ENCODE measurements at places on chromosomes 16 and 17.

- DNase-seq: no peak
These were observed 23.1 kb downstream of the STAT5A start for GRCh38 chr17:42311240-42312034.

- DNase-seq: no peak
These were observed 47.8 kb downstream of the ANKRD11 start for GRCh38 chr16:89442588-89442987.

DNA sequence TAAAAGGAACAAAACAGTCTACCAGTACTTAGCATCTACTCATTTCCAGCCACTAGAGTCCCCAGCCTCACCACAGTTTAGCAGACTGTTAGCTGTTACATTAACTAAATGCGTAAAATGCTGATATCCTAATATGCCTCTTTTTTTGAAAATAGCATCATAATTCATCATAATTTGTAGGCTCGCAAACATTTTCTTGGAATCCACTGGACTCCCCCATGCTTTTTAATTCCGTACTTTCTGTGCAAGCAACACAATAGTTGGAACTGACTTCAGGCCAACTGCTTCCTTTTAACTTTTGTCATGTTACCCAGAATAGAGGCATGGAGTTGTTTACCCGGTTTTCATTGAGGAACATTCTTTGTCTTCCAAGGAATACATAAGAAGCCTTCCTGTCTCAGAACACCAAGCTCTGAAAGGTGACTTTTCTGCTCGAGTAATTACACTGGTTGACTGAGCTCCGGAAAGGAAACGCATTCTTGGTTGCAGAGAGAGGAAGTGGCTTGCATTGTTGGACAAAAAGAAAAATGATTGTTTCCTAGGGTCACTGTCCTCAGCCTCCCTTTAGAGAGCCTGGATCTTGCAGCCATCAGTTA lies 30.9 kb upstream of the SEC14L1 start:
- DNase-seq: no peak

DNA sequence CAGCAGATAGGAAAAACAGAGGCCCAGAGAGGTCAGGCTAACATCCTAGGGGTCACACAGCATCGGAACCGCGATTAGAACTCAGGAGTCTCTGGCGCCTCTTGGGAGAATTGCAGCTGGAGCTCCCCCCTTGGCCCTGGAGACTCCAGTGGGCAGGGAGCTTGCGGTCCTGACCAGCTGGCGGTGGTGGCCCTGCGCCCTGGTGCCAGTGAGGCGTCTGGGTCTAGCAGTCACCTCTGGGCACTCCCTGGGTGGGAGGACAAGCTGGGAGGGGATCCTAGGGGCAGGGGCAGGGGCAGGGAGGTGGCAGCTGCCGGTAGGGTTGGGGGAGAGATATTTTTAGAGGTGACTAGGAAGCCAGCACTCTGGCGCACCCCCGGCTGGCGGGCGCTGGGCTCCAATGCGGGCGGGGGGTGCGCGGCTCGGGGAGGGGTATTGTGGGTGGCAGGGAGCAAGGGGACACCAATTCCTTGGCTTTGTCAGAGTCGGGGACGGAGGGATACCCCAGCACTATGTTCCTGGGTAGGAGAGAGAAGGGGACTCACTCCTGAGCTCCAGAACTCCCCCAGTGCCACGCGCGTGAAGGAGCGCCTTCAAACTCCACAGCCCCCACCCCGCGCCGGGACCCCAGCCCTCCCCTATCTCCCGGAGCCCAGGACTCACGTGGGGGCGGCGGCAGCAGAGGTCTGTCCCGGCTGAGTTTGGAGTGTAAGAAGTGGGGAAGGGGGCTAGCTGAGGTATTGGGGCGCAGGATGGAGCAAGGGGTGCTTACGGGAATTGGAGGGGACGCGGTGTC lies 584 bp downstream of the PHOSPHO1 start:
- no peak for DNase-seq

- no peak for DNase-seq
These were observed 16.8 kb upstream of the PMP22 start for GRCh38 chr17:15281909-15282308.

DNA sequence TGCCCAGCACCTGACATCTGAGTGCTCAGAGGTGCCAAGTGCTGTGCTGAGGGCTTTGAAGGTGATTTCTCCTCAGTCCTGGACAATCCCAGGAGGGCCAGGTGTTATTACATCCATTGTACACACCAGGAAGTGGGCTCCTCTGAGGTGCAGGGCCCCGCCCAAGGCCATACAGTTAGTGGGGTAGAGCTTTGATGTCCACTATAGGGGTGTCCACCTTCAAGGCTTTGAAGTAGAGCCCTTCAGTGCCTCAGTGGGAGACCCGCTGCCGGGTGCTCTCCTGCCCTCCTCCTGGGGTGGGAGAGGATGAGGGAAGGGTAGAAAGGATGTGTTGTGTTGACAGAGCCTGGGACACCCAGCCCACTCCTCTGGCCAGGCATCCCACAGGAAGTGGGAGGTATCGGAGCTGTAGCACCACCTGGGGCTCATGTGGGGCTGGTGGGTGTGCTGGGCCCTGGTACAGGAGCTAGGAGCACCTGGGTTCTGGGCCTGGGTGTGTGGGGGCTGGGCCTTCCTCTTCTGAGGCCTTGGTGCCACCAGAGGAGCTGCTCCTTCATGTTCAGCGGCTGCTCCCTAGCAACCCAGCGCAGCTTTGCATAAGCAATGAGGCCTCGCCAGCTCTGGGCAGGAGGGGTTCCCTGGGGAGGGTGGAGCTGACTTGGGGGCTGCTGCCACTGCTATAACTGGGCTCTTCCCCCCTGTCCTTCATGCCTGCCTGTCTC lies 7.4 kb downstream of the LASP1 start:
- DNase-seq: peak; percentile 44

- DNase-seq: peak; percentile 18
These were observed 104.6 kb upstream of the CACNG3 start for GRCh38 chr16:24151482-24151939.

DNA sequence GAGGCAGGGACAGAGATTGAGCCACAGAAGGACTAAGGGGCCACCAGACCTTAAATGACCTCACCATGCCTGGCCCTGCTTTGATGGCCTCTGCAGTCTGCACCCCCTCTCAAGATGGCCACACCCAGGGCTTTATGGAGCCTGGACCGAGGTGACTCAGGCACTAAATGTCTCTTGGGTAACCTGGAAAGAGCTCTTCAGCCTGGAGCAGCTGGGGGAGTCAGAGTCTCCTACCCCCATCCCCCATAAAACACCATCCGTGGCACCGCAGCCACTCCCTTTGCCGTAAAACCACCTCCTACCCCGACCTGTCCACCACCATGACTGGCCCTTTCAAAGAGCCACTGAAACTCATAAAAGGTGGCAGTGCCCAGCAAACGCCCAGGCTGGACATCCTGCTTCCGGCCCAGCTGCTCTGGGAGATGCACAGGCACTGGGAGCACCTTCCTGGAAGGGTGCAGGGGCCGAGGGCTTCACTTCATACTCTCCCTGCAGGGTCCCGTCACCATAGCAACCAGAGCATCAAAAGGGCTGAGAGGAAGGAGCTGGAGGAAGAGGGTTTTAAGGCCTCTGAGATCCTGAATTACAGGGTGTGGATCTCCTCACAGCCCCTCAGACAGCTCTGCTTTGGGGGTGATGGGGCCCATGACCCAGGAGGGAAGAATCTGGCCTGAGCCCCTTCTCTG lies 22.3 kb downstream of the FOXN1 start:
- DNase-seq: no peak

- DNase-seq: peak; percentile 9
These were observed 91.9 kb downstream of the RPTOR start for GRCh38 chr17:80636361-80637018.

DNA sequence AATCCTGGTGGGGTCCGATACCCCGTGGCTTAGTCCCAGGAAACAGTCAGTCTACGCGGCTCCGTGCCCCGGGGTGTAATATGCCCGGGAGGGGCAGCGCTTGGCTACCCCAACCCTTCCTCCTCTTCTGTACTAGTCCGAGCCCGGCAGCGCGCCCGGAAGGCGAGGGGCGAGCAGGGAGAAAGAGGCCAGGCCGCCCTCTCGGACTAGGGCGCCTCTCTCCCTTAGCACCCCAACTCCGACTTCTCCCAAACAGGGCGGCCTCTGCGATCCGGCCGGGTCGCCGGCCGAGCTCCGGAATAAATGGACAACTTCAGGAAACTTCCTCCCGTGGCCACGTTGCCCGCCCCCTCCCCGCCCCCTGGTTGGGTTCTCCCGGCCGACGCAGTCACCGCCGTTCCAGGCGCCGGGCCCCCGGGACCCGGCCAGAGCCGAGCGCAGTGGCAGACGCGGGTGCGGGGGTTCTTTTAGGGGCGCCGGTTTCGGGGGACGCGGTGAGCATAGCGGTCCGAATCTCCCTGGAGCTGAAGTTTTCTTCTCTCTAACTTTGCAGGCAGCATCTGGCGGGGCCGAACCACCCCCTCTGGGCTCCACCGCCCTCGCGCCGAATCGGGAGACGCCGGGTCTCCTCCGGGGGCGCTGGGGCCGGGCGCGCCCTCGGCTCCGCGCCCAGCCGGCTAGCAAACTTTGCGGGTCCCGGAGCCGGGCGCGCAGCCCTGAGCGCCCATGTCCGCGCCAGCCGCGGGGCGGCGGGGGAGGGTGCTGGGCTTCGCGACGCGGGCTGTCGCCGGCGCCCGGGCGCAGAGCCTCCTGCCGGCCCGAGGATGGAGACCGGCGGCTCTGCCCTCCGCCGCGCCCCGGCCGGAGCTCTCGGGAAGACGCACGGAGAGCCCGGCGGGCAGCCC lies at the start of gene SDK2:
Gene SDK2 (minus strand): TSS at position 301 of the 905 bp plus-strand sequence. CDS start 357 bp downstream, outside the sequence.
- no peak for DNase-seq

Measured in CD4-positive, alpha-beta T cell treated with Interleukin-17A for 1 hour (primary cell).